Stimulated activated CD8-positive, alpha-beta memory T cell treated with anti-CD3 and anti-CD28 coated beads, Interleukin-2, amount 100 ng/mL, for 1 hour (primary cell): ENCODE measurements at places on chromosomes 4 and X.

DNA sequence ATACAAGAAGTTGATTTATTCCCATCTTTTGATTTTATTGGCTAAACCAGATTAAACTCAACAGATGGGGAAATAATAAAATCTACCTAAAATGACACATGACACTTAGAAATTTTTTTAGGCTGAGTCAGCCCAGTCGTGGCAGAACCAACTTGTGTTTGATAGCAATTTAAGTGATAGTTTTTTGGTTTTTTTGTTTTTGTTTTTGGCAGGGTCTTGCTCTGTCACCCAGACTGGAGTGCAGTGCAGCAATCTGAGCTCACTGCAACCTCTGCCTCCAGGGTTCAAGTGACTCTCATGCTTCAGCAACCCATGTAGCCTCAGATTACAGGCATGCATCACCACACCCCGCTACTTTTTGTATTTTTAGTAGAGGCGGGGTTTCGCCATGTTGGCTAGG is 370.3 kb upstream of the NOCT start:
- DNase-seq, result no peak

GRCh38 chrX:1391370-1391706 is 575 bp downstream of the SLC25A6 start:
- DNase-seq, result no peak

GRCh38 chrX:30572004-30572403 is 5.6 kb downstream of the TASL start:
- no peak for DNase-seq

GRCh38 chrX:95950679-95951078 is 734.0 kb upstream of the DIAPH2 start:
- DNase-seq, result no peak

GRCh38 chrX:153674219-153674851 is 722 bp upstream of the PNCK start:
- DNase-seq, result no peak

GRCh38 chrX:24357106-24357505 is 3.3 kb upstream of the SUPT20HL1 start:
- DNase-seq, result no peak

DNA sequence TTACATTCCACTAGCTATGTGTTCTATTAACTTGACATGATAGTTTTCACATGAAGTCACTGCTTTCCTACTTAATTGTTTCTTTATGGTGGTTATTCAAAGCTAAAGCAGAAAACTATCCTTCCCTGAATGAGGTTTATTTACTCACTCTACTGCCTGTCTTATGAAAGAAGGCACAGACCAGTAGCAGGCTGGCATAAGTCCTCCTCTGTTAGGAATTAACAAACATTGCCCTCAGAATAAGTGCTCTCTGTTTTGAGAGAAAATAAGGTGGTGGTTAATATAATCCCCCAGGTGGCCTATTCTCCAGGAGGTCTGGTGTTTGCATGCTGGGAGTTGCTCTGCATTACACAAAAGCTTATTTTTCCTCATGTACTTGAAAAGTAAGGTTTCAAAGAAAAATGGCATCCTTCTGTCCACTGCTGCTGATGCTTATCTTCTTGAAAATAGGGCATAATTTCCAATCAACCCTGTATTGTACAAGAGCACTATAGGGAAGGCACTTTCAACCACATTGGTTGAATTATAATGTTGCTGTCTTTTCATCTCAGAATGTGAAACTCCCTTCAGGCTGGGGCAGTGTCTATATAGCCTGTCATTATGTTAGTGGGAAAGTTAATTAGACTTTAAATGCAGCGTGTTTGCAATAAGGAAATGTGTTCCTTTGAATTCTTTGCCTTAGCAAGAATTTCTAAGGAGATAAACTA is 119.7 kb upstream of the TBC1D9 start:
- no peak for DNase-seq

DNA sequence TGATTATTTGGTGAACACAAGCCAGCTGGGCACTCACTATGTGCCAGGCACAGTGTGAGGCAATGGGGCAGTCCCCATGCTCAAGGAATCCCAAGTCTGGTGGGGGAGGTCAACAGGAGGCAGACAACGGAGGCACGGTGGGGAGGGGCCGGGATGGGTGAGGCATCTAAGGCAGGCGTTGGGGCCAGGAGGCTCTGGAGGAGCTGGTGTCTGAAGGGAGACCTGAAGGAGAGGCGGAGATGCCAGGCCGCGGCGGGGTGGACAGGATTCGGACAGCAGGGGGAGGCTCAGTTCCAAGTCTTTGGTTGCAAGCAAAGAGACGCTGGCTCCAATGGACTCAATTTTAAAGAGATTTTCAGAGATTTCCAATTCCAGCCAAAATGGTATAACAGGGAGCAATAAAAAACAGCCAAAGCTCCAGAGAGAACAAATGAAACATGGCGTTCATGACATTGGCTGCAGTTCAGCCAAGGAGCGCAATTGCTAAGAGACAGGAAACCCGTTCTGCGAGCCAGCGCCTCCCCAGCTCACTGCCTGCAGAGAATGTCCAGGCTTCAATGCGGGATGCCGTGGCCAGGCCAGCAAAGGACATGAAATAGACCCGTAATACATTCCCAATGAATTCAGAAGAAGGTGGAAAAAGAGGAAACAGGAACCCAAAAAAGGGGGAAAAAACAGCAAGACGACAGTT is 105.2 kb upstream of the LRPAP1 start:
- DNase-seq, result no peak

DNA sequence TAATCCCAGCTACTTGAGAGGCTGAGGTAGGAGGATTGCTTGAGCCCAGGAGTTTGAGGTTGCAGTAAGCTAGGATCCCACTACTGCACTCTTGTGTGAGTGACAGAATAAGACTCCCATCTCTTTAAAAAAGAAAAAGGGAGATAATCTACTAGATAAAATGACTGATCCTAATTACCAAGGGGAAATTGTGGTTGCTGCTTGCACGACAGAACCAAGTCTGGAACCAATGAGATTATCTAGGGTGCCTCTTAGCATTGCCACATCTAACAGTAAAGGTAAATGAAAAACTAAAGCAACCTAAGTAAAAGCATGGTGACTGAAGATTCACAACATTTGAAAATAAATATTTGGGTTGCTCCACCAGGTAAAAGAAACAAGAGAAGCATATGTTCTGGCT is 185.1 kb downstream of the PDHA2 start:
- DNase-seq, result no peak

DNA sequence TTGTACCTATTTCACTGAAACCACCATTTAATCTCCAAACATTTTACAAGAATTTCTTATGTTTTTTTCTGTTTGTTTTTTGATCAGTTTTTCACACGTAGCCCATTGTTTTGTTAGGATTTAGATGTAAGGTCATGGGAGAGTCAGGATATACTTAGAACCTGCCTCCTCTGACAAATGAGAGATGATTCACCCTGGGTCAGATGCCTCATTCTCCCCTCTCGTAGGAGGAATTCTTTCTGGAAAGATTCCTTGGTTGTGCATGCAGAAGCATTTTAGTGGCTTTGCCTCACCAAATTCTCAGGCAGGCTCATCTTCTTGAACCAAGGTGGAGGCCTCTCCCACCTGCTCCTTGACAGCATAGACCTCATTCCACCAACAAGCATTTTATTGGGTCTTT is 599.3 kb downstream of the SPRY1 start:
- DNase-seq, result no peak

DNA sequence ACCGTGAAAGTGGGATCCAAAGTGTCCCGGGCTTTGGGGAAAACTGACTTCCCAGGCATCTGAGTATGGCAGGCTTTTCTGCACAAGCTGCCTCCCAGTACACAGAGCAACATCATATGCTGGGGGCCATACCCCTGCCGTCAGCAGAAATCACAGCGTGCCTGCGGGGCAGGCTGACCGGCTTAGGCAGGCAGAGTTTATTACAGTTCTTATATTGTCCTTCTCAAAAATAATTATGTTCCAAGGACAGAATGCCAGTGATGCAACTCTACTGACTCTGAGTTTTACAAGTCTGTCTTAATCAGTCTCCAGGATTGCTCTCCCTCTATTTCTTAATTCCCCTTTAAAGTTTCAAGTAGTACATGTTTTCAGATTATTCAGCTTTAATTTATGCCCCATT is 37.0 kb downstream of the IL21 start:
- DNase-seq, result no peak

GRCh38 chr4:168637872-168638756 is 141.3 kb downstream of the PALLD start:
- DNase-seq, result no peak

- no peak for DNase-seq
These were observed 239.0 kb upstream of the GIMD1 start for GRCh38 chr4:106607558-106607957.

- no peak for DNase-seq
These were observed 172.2 kb upstream of the CXCL13 start for GRCh38 chr4:77433418-77433733.

DNA sequence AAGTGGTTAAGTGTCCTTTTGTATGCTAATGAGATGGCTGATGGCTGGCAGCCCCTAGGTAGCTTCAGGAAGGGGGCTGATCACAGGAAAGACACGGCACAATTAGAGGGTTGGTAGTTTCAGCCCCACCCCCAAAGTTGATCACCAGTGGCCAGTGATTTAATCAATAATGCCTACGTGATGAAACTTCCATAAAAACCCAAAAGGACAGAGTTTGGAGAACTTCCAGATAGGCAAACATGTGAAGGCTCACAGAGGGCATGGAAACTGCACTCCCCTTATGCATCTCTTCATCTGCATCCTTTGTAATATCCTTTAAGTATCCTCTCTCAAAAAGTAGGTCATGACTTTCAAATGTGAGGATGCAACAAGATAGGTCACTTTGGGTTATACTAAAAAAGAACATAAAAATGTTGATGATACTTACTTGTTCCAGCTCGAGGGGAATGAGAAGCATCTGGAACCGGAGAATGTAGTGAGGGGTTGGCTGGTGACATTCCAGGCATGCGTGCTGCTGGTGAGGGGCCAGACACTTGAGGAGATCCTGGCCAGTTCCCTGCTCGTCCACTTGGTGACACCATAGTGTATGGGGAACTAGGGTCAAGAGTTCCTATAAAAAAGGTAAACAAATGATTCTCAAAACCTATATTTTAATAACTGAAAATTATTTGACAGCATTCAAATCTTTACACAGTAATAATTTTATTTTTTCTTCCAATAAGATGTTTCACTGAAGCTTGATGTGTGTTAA is 16.7 kb upstream of the CXorf38 start:
- DNase-seq, result no peak

- DNase-seq, result no peak
These were observed at the start of gene NDST3 for GRCh38 chr4:118034053-118034785. Gene NDST3 (plus strand): TSS chr4:118034486. CDS start chr4:118053911, 19,425 bp downstream.

- DNase-seq, result no peak
These were observed 292.3 kb upstream of the FSTL5 start for GRCh38 chr4:162456106-162456505.

GRCh38 chr4:113496698-113497097 is 264.8 kb downstream of the CAMK2D start:
- no peak for DNase-seq

GRCh38 chr4:102586644-102587021 is 85.5 kb downstream of the NFKB1 start:
- DNase-seq, result no peak

- DNase-seq, result no peak
These were observed 33.4 kb downstream of the TBL1X start for GRCh38 chrX:9498236-9498635.

DNA sequence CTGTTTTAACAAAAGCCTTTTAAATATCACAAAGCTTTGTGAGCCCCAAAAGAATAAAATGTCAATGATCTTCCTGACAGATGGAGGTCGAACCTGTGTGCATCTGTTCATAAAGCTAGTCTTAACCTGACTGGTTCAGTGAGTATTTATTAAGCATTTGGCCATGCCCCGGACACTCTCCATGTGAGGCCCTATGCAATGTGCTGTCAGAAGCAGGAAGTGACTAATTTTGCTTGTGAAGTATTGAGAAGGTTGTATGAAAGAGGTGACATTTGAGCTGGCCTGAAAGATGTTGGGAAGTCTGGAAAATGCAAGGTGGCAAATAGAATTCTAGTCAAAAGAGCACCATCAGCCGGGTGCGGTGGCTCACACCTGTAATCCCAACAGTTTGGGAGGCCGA is 171.4 kb downstream of the MSL3 start:
- DNase-seq, result no peak

DNA sequence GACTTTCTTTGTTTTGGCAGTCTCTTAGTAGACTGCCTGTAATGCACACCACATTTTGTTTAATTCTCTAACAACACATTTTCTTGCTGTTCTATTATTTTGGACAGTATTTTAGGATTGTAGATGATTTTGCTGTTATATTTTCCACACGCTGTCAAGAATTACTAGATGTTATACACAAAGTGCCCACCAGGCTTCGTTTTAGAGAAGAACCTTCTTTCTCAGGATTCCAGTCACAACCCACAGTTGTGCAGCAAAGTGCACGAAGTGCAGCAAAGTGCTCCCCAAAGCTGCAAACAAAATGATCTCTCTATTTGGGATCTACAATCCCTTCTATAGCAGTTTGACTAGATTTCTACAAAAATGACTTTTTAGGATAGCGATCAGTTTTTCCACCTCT is 2.4 kb downstream of the ZNF141 start:
- DNase-seq, result no peak

DNA sequence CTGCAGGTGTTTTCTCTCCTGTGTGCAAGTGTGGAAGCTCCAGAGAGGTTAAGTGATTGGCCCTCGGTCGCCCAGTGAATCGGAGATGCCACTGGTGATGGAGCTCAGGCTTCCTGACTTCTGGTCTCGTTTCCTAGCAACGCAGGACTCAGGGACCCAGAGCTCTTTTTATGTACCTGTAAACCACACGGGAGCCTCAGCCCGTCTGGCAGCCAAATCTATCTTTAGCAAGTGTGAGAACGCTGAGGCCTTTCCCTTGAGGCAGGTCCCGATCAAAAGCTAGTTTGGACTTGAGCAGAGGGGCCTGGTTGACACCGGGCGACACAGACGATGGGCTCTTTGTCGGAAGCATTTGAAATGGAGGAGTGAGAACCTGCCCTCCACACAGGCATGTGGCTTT is 116.8 kb downstream of the SORCS2 start:
- DNase-seq, result no peak

GRCh38 chr4:153603258-153603657 is 80.8 kb upstream of the TLR2 start:
- DNase-seq, result no peak

- no peak for DNase-seq
These were observed 101.1 kb downstream of the MID1 start for GRCh38 chrX:10519278-10519677.

DNA sequence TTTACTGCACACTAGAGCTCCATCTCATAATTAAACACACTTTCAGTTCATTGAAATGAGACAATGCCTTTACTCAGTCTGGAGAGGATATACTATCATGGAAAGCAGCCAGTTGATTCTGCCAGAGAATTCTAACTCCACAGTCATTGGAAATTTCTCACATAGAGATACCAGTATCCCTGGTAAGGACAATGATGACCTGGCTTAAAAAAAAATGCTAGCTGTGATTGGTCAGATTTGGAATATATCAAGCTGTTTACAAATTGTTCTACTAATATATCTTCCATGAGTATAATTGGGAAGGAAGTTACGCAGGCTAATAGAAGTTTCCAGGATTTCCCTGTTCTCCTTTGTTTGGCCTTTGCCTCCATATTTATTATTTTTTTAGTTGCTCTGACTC is 34.5 kb upstream of the TLL1 start:
- no peak for DNase-seq
